ENCODE measurements at places on chromosomes 3 and 15.
A peak's percentile ranks its signal among the peaks of the same experiment; 100 is the strongest.

- DNase-seq: no peak
These were observed 11.1 kb downstream of the RBMS3 start for GRCh38 chr3:29291982-29292363.

GRCh38 chr15:88401251-88401995 is 65.8 kb downstream of the MRPL46 start:
- peak; percentile 40 for DNase-seq

DNA sequence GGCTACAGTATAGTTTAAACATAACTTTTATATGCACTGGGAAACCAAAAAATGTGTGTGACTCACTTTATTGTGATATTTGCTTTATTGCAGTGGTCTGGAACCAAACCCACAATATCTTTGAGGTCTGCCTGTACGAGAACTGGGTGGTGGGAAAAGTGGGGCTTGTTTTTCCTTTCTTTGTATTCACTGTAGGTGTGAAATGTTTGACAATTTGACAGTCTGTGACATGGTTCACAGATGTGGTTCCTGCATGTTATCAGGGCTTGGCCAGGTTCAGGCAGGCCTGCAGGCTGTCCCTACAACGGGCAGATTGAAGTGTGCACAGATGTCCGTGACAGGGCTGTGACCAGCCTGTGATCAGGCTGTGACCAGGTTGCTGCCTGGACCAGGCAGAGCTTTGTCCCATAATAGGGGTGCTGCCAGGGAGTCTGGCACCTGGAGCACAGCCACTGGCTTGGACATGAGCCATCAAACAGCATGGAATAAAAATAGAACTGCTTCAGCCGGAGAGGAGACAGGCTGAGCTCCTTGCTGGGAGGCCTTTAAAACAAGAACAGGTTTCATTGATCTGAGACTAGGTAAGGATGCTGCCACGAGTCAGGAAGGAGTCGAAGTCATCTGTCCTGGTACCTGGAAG is 61.0 kb downstream of the KLF13 start:
- no peak for DNase-seq

GRCh38 chr3:64078966-64079365 is 55.7 kb upstream of the PSMD6 start:
- no peak for DNase-seq

GRCh38 chr3:194685065-194685717 is 492 bp upstream of the FAM43A start:
- DNase-seq: no peak

DNA sequence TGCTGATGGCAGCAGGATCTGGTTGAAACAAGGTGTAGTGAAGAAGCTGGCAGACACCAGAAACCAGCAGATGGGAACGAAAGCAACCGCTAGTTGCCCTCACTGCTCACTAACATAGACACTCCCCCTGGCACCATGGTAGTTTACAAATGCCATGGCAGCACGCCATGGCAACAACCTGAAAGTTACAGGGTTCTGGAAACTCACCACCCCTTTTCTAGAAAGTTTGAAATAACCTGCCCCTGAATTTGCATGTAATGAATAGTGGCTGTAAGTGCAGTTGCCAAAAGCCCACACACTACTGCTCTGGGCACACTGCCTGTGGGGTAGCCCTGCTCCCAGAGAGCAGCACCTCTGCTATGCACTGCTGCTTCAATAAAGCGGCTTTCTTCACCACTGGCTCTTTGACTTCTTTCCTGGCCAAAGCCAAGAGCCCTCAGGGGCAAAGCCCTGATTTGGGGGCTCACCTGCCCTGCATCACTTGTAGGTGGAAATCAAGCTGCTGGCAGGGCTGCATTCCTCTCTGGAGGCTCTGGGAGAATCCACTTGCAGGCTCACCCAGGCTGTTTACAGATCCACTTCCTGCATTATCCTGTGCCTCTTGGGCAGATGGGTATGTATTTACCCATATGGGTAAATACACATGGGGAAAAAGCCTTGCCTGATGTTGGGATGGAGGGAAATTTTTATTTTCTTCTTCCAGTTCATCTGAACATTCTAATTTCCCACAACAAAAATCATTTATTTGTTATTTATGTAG is 2.0 kb upstream of the GP9 start:
- peak; percentile 25 for DNase-seq

- no peak for DNase-seq
These were observed 88.2 kb downstream of the AP4E1 start for GRCh38 chr15:50996641-50997040.

DNA sequence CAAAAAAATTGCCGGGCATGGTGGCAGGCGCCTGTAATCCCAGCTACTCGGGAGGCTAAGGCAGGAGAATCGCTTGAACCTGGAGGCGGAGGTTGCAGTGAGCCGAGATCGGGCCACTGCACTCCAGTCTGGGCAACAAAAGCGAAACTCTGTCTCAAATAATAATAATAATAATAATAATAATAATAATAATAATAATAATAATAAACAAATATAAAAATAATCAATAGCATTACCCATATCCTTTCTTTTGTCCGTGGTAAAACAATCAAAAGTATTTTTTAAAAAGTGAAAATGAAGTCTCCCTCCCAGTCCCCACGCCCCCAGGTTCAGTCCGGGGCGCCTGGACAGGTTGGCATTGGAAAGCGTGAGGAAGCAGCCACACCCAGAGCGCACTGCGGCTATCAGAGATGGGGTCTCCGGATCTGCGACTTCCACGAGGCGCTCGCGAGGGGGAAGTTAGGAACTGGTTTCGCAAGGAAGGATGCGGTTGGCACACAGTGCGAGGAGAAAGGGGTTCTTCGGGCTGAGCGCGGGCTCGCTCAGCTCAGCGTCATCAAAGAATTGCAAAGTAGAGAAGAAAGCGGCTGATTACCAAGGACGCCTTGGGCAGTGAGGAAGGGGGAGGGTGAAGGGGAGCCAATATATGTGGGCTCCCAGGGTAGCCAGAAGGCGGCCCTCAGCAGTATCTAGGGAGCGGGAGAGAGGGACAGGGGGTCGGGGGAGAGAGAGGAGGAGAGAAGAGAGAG is 69.5 kb upstream of the EPHB3 start:
- DNase-seq: no peak

- DNase-seq: no peak
These were observed 12.5 kb downstream of the RBM5 start for GRCh38 chr3:50100956-50101845.

GRCh38 chr3:110180733-110181132 is 843.4 kb upstream of the DPPA4 start:
- no peak for DNase-seq

GRCh38 chr3:185959609-185960521 is 22.1 kb upstream of the TRA2B start:
- DNase-seq: no peak

- no peak for DNase-seq
These were observed 191.3 kb downstream of the ADAMTSL3 start for GRCh38 chr15:83845230-83845629.

DNA sequence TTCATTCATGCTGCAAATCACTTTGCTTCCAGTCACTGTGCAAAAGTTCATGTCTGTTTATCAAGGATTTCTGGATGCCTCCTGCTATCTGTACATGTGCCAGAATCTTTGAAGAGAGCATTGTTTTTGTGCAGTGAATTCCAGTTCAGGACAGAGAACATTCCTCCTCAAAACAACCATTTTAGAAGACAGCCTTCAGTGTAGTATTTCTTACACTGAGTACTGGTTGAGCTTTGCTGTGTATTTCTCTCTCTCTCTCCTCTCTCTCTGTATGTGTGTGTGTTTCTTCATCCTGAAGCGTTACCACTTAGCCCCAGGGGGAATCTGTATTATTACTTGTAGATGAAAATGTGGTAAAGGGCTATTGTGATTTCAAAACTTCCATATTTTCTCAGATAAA is 123.8 kb upstream of the CHL1 start:
- DNase-seq: no peak

DNA sequence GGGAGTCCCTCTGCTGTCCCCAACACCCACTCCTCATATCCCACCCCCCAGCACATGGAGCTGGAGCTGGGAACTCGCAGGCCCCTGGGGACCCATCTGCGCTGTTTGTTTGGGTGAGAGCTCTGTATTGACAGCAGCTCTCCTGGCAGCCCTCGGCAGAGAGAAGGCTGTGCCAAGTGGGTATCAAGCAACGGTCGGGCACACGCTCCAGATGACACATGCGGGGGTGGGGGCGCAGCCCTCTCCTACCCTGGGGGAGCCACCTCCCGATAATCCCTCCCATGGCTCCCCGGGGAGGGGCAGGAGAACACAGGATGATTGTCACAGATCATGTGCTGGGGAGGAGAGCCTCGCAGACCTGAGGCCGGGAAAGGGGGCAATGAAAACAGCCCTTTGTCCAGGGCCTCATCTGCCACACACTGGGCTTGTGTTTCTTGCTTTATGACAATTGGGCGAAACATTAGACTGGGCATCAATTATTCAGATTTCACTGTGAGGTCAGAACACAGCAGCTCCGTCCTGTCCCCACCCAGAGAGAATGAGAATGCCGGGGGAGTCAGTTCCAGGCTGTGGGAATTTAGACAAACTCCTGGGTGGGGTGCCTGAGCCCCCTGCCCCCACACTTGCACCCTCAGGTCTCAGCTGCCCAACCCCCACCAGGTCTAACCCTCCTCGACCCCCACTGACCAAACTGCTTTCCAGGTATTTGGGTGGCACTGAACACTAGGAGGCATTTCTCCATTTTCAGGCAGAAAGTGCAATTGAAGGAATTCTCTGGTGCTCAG is 46.4 kb upstream of the KLF13 start:
- no peak for DNase-seq

DNA sequence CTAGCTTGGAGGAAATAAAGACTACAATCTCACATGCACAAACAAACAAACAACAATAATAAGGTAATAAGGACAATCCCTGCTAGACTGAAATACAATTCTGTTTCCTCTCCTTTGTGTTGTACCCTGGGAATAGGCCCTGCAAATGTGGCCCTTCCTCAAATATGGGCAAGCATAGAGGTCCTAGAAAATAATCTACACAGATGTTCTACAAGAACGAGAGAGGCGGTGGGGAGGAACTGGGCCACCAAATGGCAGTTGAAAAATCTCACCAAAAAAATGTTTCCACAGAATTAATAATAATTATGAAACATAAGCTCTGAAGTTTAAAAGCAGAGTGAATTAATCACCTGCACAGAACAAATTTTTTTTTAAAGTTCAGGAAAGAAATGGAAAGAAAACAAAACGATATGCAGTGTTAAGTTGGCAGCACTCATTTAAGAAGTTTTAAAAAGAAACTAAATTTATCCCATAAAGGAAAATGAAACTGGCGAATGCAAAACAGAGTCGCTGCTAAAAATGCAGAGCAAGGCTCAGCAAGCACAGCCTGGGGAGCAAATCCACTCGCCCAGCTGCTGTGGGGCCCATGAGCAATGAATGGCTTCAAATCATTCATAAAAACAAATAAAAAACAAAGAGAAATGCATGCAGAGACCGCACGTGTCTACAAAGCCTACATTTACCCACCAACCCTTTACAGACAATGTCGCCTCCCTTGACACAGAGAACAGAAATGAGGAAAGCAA is 475.4 kb downstream of the OCA2 start:
- DNase-seq: no peak

- no peak for DNase-seq
These were observed 2.8 kb downstream of the UBE2E1 start for GRCh38 chr3:23808525-23808924.

GRCh38 chr3:73379465-73379864 is 245.3 kb downstream of the PDZRN3 start:
- DNase-seq: no peak

DNA sequence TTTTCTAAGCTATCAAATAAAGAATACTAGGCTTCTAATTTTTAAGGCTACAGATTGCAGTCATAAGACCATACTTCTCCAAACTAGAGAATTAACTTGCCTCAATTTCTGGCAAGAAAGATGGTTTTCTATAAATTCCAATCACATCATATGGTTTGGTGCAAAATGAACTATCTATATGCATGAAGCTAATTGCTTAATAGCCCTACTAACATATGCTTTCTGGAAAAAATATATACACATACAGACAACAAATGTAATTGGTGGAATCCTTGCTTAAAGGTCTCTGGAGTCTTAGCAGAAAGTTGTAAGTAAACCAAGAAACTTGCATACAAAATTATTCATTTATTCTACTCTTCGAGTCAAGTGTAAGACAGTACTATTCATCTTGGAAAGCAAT is 113.1 kb upstream of the NANOGP8 start:
- DNase-seq: no peak

- no peak for DNase-seq
These were observed 2.2 kb upstream of the EIF2B5 start for GRCh38 chr3:184132945-184133344.

DNA sequence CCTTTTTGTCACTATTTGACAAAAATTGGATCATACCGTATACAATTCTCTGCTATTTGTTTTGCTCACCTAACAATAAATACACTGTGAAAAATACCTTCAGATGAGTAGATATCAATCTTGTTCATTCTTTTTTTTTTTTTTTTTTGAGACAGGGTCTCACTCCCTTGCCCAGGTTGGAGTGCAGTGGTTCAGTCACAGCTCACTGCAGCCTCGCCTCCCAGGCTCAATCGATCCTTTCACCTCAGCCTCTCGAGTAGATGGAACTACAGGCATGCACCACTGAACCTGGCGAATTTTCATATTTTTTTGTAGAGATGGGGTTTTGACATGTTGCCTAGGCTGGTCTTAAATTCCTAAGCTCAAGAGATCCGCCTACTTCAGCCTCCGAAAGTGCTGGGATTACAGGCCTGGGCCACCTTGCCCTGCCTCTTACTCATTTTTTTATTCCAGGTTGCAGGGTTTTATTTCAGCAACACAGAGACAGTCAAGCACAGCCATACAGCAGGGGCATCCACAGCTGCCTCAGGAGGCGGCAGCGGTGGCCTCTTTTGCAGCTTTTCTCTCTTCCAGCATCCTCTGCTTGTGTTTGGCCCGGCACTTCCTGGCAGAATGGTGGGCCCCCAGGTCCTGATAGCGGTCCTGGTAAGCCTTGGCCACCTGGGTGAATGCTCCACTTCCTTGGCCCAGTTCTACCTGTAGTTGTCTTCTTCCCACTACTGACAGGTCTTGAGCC is 51.2 kb upstream of the CGNL1 start:
- no peak for DNase-seq

DNA sequence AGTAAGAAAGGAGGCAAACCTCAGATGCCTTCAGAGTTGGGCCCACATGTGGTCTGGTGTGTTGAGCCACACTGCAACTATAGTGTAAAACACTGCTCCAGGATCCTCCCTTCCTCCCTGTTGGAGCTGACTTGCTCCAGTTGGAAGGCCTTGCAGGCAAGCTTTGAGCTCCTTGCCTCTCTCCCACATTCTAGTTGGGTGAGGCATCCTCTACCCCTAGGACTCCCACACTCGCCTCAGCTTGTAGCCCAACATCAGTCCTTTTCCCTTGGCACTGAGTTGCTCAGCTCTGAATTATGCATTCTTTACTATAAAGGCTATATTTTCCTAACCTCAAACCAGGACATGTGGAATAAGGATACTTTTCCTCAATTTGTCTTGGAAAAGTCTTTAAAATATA is 143.9 kb downstream of the NECTIN3 start:
- DNase-seq: no peak

- no peak for DNase-seq
These were observed 59.9 kb upstream of the COL8A1 start for GRCh38 chr3:99578339-99578970.

DNA sequence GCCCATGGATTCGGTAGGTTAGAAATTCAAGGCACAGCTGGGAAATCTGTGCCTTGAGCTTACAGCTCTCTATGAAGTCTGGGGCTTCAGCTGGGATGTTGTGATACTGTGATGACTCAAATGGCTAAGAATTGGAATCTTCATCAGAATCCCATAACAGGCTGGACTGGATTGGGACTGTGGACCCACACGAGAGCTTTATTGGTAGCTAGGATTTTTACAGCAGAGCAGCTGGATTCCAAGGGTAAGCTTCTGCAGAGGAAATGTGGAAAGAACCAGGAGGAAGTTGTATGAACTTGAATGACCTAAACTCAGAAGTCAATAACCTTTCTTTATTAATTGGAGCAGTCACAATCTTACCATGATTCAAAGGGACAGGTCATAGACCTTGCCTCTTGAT is 1187.1 kb downstream of the ROBO1 start:
- no peak for DNase-seq
